Activated CD4-positive, alpha-beta memory T cell treated with anti-CD3 and anti-CD28 coated beads, Interleukin-2, amount 10 ng/mL, durations not matched to agents 7 days and 5 days (primary cell): ENCODE measurements at places on chromosomes 3 and 15. TPM values are rescaled to one million over a fixed set of nuclear protein-coding genes. Genes with fewer than 3 reads are reported as not detected.

- no peak for DNase-seq
Observed at GRCh38 chr3:157226173-157226847, 66.4 kb upstream of the CCNL1 start.

- no peak for DNase-seq
Observed at GRCh38 chr15:49490966-49491365, 67.9 kb downstream of the FGF7 start.

DNA sequence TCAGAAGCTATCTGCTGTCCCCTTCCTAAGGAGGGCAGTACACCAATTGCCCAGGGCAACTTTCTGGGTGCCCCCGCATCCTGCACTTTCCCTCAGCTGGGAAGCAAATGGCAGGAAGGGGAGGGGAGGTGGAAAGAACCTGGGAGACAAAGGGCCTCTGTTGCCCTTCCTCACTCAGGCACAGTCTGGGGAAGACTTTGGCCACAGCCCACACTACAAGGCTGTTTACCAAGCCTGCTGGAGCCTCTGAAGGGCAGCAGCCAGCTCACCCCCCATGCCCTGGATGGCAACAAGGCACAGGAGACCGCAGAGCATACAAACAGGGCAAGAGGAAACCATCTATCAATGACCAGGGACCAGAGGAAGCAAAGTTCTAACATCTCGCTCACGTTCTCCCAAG, 42.4 kb downstream of the ARRDC4 start:
- no peak for DNase-seq

DNA sequence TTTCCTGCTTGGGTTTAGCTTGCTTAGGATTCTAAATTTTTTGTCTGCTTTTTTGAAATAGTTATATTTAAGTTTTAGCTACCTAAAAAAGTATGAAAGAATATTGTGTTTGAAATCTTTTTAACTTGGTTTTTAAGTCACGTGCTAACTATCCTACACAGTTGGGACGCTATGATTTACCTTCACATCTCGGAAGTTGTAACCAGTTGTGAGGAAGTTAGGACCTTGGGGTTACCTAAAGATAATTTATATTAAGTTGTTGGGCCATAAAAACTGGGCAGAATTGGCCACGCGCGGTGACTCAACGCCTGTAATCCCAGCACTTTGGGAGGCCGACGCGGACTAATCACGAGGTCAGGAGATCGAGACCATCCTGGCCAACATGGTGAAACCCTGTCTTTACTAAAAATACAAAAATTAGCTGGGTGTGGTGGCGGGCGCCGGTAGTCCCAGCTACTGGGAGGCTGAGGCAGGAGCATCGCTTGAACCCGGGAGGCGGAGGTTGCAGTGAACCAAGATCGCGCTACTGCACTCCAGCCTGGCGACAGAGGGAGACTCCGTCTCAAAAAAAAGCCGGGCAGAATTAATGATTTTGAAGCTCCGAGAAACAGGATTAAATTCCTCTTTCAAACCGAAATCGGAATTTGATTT, 1.0 kb downstream of the ZFAND6 start:
- peak; percentile 31 for DNase-seq

The HCLS1 gene
- total RNA-seq = 380 TPM

GRCh38 chr15:98657721-98658120, 9.4 kb downstream of the IGF1R start:
- DNase-seq = no peak

GRCh38 chr3:147654827-147655226, 245.7 kb downstream of the ZIC1 start:
- no peak for DNase-seq

- no peak for DNase-seq
Observed at GRCh38 chr3:62416144-62416543, 42.8 kb upstream of the FEZF2 start.

The SKOR1 gene
- 0.25 TPM for total RNA-seq

- no peak for DNase-seq
Observed at GRCh38 chr3:188824566-188824965, 347.2 kb upstream of the TPRG1 start.

GRCh38 chr3:8488877-8489276, 12.7 kb upstream of the LMCD1 start:
- no peak for DNase-seq

DNA sequence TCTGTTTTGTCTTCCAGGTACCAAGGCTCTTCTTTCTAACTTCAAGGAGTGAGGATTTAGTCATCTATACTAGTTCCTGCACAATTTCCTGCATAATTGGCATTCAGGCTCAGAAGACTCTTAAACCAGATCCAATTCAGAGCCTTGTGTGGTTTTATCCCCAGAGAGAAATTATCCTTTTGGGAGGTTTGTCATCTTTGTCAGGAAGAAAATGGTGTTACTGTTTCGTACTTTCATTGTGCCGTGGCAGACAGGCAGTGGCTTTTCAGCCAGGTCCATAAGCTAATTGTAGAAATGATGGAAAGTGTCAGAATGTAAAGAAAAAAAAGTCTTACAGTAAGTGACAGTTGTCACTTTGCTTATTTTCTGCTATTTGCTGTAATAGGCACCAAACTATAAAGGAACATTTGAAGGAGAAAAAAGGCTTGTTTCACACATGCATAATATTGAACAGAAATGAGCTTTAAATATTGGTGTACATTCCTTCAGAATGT, 82.8 kb downstream of the CADM2 start:
- DNase-seq = no peak

DNA sequence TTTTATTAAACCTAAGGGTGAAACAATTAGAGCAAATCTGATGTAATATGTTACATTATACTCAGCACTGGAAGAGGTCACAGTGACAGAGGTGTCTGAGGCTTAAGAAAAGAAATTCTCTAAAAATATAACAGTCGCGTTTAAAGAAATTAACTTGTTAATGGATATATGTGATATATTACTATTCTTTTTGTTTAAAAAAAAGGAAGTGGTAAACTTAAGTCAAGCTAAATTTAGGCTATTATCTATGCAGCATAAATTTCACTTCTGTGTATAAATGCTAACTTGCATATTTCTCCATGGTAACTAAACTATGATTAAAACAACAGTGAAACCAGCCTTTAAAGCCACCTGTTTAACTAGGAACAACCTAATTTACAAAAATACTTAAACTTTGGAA, 191.3 kb downstream of the FOXP1 start:
- DNase-seq = no peak

DNA sequence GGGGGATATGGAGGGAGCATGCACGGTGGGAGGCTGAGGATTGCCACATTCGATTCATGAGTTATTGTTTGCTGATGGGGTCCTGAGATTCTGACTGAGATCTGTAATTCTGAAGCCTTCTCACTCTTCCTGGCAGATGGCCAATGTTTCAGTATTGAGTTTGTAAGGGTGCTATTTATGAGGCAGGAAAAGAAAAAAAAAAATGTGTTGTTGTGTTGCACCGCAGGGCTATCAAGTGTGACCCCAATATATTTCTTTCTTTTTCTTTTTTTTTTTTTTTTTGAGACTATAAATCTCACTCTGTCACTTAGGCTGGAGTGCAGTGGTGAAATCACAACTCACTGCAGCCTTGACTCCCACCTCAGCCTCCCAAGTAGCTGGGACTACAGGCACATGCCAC, 3.2 kb upstream of the SENP2 start:
- DNase-seq = no peak

DNA sequence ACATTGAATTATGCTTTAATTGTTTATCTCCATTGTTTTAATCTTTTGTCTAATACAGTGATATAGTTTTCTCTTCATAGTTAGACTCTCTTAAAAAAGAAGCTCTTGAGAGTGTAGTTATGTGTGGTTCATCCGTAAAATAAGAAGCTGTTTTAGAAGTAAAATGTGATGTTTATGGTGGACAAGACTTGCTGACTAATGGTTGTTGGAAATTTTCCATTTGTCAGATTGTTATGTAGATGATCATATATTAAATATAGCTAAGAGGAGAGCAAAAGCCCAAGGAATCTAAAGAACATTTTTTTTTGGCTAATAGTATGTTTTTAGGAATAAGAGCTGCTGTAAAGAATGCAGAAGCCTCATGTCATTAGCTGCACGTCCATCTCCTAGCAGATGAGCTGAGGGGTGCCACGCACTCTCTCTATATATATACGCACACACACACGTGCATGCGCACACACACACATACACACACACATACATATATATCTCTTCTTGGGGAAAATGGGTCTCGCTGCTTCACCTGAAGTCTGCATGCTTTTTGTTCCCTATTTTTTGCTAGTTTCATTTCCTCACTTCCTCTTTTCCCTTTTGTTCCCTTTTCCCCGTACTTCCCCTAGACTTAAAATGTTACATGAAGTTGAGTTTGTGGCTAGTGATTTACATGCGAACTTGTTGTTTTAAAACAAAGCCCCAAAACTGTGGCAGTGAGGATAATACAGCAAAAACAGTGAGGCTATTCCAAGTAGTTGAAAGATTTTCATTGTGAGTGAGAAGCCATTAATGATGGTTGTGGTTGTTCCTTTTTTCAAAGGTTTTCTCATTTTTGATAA, 107.8 kb downstream of the MBNL1 start:
- no peak for DNase-seq

The PIERCE2 gene
- not detected for total RNA-seq

DNA sequence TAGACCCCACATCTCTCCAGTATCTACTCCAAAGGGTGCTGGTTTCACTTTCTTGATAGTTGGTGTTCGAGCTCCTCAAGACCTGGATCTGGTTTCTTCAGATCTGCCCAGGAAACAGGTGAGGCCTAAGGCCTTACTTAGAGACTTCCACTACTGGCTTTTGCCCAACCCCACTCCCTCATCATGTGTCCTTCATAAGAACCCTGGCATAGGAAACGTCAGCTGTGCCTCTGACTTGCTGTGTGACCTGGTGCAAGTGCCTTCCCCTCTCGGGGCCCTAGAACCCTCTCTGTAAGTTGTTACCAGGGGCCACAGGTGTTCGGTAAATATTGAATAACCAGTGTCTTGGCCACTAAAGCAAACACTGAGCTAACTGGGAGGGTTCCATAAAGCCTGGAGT, 3.9 kb downstream of the OXTR start:
- DNase-seq = no peak

DNA sequence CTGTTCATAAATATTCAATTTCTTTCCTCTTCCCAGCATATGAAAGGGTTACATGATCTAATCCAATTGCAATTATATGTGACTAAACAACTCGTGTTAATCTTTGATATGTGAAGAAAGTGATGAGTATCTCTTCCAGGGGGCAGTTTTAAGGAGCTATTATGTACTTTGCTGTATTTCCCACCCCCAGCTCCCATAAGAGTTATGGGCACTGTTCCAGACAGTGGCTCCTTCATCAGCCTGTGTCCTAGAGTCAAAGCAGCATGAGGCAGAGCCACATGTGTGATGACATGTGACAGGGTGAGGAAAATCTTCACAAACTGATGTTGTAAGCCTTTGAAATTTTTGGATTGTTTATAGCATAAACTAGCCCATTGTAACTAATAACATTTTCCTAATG, 315.4 kb downstream of the DIPK2A start:
- DNase-seq = no peak
